ENCODE measurements at places on chromosomes 13 and 19.

DNA sequence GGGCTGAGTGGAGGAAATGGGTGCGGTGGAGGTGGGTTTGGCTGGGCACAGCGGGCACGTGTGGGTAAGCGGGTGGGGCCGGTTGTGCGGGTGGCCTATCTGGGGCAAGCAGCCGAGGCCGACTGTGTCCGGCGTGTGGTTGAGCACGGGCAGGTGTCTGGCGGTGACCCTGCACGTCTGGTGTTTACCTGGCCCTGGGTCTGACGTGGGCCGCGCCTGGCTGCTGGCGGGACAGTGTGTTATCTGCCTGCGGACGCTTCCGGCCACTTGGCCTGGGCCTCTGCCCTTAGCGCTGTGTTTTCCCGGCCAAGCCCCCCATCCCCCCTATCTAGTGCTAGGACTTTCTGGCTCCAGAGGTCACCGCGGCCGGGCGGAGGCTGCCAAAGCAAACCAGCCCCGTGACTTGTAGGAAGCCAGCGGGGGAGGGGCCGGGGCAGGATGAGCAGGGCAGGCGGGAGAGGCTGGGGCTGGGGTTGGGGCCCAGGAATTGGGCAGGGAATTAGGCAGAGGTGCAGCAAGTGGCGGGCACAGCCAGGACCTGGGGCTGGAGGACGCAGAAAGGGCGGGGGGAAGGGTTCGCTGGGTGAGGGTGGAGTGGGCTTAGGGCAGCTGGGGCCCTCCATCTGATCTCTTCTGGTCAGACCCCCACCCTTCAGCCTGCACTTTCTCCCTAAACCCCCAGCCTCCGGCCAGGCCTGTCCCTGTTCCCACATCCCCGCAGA lies 534 bp upstream of the HPN start:
- peak; percentile 73 for DNase-seq

- DNase-seq: no peak
Measured at GRCh38 chr13:26007261-26008125, 44.3 kb downstream of the SHISA2 start.

GRCh38 chr13:91148098-91148497 lies 199.4 kb upstream of the MIR17HG start:
- no peak for DNase-seq

GRCh38 chr19:19447536-19448237 lies 42.2 kb downstream of the GATAD2A start:
- no peak for DNase-seq

DNA sequence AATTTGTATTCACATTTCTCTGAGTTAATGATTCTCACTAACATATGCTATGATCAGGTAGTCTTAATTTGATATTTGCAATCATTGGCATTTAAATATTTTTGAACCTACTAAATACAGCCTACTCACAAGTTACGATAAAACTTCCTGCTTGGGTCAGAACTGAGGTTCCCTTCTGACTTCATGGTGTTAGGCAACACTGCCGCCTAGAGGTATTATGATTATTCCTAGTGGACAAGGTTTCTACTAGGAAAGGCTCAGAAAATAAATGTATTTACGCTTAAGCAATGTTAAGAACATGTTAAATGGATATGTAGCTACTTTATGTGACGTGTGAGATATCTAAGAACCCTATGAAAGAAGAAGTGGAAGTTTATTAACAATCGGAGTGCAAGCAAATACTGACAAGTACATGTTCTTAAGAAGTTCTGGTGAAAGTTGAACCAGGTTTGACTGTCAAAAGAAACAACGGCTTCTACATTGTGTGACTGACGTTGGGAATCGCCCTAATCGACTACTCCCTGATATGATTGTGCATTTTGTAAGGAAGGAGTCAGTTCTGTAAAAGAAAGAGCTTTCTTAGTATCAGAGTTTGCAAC lies 1395.8 kb downstream of the SLITRK5 start:
- DNase-seq: no peak

- no peak for DNase-seq
Measured at GRCh38 chr19:10952809-10953208, 8.0 kb upstream of the SMARCA4 start.

- DNase-seq: no peak
Measured at GRCh38 chr13:60026286-60026685, 137.4 kb downstream of the DIAPH3 start.

GRCh38 chr13:27822873-27823311 lies 30.6 kb downstream of the GSX1 start:
- DNase-seq: no peak

- no peak for DNase-seq
Measured at GRCh38 chr13:63554157-63554556, 2138.5 kb upstream of the PCDH20 start.

DNA sequence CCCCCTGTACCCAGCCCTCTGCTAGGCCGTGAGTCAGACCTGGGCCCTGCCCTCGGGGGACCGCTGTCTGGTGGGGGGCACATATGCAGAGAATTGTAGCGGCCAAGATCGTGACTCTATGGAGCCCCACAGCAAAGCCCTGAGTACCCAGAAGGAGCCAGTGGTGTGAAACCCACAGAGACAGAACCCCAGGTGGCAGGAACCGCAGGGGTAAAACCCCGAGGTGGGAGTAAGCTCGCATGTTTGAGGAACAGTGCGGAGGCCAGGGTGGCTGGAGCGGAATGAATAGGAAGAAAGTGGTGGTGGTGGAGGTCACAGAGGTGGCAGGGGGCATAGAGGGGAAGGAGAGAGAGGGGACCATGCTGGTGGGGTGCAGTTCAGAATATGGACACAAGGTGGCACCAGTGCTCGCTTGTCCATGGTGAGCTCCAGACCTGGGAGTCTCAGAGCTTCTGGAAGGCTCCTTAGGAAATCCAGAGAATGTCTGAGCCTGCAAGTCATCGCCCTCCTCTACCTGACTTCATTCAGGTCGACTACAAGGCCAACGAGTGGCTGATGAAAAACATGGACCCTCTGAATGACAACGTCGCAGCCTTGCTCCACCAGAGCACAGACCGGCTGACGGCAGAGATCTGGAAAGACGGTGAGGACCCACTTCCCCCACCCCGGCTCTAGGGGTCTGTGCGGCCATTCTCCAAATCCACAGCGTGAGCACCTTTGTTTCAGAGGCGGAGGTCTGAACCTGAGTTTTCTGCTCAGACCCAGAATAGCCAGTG lies 48.9 kb downstream of the MYH14 start:
- peak; percentile 69 for DNase-seq

- no peak for DNase-seq
Measured at GRCh38 chr13:112181336-112182067, 114.6 kb downstream of the SOX1 start.

- DNase-seq: no peak
Measured at GRCh38 chr13:112985803-112986408, 16.9 kb downstream of the MCF2L start.

DNA sequence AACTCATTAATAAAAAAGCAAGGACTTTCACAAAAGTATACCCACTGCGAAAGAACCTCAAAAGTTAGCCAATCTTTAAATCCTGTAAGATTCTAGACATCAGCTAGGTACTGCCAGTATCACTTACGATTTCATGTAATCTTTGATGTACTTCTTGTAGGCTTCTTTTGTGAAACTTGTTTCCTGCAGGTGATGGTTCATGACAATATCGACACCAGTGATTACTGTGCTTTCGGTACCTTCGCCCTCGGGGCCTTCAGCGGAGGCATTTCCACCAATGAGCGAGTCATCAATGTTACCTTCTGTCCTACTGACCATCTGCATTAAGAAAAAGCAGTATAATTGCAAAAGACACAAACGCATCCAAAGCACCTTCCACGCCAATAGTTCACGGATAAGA lies 1.1 kb downstream of the TPT1 start:
- DNase-seq: peak; percentile 67

GRCh38 chr19:48582168-48582567 lies 24.4 kb upstream of the SPACA4 start:
- DNase-seq: no peak

GRCh38 chr13:94177041-94177440 lies 302.4 kb downstream of the DCT start:
- no peak for DNase-seq

- peak; percentile 90 for DNase-seq
Measured at GRCh38 chr19:6481541-6482342, at the start of gene DENND1C. Gene DENND1C, minus strand, starts transcription at chr19:6481787. Its CDS starts 92 bp downstream, at chr19:6481695.
